ENCODE measurements at places on chromosomes 16 and 17.

GRCh38 chr17:42673885-42674754, 2.7 kb downstream of the PLEKHH3 start:
- DNase-seq, result no peak

DNA sequence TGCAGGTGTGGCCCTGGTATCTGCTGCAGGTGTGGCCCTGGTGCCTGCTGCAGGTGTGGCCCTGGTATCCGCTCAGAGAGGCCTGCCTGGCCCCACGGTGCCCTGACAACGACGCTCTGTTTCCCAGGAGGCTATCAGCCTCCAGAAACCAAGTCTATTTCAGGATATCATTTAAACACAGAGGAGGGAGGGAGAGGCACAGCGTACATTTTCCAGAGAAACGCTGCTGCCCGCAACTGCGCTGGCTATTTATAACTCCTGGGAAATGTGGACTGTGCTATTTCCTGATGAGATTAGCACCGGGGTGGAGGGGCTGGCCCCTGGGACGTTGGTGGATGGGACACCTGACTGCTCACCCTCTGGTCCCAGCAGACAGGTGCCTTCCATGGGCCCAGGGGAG, 22.5 kb downstream of the TIMM22 start:
- no peak for DNase-seq

- no peak for DNase-seq
These were observed 10.8 kb upstream of the ADGRG1 start for GRCh38 chr16:57617604-57618111.

DNA sequence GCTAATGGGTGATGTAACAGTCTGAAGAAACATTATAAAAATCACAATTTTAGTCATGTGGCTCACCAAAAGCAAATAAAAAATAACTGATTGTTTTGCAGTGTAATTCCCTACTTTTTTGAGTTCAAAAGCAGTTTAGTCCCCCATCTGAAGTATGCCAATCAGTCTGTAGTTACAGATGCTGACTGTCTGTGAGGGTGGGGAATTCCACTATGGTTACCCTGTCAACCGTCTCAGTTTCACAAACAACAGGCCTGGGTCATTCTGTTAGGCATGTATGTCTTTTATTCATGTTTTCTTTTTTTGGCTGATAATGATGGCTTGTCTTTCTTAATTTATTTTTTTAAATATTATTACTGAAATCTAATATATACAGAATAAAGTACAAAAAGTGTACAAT, 69.3 kb downstream of the STXBP4 start:
- DNase-seq, result no peak

DNA sequence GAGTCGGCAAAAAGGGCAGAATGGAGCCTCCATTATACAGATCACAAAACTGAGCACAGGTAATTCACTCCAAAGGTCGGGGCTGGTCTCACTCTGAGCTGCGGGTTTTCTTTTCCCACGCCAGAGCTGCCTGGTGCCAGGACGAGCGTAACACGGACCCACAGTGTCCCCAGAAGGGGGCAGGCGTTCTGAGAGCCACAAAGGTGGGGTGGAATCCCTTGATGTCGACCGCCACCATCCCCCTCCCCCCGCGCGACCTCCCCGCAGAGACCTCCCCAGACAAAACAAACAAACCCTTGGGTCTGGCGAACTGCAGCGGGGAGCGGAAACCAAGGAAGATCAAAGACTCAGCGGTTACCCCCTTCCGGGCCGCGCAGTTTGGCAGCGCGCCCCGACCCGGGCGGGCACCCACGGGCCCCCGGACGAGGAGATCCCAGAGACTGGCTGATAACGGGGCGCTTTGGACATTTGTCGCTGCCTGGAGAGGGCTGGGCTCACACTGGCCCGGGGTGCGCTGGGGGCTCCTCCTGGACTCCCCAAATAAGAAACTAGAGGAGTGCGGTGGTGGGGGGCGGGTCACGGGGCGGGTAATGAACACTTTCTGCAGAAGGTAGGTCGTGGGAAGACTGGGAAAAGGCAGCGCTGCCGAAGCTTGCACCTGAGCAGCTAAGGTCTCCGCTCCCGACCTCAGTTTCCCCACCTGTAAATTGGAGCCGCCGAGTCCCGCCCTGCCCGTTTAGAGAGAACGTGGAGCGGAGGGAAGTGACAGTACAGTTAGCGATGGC, 664 bp upstream of the NKD1 start:
- no peak for DNase-seq

DNA sequence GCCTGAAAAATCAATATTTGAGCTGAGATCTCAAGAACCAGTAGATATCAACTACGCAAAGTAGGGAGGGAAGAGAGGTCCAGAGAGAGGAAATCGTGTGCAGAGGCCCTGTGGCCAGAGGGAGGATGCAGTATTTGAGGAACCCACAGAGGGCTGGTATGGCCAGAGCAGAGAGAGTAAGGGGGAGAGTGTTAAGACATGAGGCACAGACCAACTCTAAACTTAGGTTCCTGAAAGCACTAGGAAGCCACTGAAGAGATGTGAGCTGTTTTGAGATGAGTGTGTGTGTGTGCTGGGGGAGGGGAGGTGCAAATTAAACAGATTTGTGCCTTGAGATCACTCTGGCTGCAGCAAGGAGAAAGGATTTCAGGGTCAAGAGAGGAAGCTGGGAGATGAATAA, 10.9 kb downstream of the SLC13A2 start:
- no peak for DNase-seq

GRCh38 chr16:77760800-77761199, 27.6 kb upstream of the VAT1L start:
- no peak for DNase-seq

GRCh38 chr16:49504626-49505025, 131.0 kb downstream of the C16orf78 start:
- no peak for DNase-seq

All from DMS153 (cell line).